ENCODE measurements at places on chromosomes 6 and 20.
A peak's percentile ranks its signal among the peaks of the same experiment; 100 is the strongest.

GRCh38 chr6:111750753-111751673 is 122.2 kb downstream of the FYN start:
- DNase-seq: no peak

DNA sequence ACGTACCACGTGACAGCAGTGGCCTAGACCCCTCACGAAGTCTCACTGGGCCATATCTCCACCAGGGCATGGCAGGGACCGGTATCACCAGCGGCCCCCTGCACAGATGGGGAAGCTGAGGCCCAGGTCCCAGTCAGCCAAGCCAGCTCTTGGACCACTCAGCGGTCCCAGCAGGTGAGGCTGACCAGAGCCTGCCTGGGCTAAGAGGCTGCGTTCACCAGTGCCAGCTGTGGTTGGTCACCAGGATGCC is 2.6 kb upstream of the MRGBP start:
- no peak for DNase-seq

- peak; percentile 73 for DNase-seq
Observed at GRCh38 chr6:11785415-11785773, 6.8 kb upstream of the ADTRP start.

DNA sequence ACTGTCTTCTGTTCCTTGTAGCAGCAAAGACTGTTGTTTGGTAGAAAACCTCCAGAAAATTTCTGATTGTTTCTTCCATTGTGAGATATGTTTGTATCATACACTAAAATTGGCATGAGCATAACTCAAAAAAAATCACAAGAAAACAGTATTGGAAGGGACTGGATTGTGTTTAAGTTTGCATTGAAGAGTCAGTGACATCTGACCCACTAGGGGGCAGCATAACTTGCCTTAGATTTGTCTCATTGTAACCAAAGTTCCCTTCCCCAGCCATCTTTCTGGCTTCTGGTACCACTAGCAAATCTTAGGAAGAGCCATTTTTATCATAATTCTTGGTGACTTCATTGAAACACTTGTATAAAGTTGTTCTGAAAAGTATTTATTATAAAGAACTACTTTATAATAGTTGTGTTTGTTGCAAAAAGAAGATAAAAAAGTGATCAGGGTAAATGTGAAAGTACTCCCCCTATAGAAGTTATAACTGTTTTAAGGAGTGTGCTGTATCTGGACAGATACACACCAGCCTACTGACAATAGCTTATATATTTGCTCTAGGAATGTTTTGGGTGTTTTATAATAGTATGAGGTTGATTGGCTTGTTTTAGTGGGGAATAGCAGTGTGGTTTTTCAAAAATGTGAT is 7.7 kb downstream of the CSTF1 start:
- peak; percentile 31 for DNase-seq

GRCh38 chr20:51862796-51863195 is 60.5 kb upstream of the SALL4 start:
- DNase-seq: no peak

GRCh38 chr6:84597238-84597875 is 167.0 kb downstream of the TBX18 start:
- no peak for DNase-seq

DNA sequence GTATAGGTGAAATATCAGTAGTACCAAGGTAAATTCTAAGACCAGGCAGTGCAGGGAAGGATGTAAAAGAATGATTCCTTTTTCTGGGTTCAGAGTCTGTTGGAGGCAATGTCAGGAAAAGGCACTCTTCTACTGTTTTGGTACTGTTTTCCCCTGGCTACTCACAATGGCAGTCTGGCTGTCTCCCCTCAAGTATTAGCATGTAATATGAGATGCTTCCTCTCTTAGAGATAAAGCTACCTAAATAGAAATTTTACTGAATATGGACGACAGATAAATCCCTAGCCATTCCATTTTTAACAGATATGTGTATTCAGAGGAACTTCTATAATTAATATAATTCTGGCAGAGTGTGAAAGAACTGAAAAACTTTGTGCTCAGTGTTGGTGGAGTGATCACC is 3.5 kb downstream of the RNF8 start:
- DNase-seq: no peak

DNA sequence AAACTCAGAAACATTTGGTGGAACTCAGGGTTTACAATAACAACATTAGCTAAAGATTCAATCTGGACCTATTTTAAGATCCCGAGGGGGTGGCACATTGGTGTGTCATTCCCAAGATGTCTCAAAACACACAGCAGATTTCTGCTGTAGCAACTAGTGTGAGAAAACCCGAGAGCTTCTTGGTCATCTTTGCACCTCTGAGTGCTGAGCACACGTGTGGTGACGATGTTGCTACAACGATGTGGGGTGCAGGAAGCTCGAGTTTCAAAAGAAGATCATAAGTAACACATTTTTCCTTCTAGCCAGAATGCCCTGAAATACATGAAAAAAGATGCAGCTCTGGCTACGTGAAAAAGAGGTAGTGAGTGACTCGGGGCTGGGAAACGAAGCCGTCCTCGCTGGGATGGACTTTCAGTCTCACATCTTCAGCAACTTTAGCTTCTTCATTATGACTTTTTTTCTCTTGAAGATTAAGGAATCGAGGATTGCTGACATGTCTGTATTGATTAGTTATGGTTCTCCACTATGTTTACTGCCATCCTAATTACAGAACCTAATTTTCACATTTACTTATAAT is 1.5 kb downstream of the RAMACL start:
- DNase-seq: no peak

DNA sequence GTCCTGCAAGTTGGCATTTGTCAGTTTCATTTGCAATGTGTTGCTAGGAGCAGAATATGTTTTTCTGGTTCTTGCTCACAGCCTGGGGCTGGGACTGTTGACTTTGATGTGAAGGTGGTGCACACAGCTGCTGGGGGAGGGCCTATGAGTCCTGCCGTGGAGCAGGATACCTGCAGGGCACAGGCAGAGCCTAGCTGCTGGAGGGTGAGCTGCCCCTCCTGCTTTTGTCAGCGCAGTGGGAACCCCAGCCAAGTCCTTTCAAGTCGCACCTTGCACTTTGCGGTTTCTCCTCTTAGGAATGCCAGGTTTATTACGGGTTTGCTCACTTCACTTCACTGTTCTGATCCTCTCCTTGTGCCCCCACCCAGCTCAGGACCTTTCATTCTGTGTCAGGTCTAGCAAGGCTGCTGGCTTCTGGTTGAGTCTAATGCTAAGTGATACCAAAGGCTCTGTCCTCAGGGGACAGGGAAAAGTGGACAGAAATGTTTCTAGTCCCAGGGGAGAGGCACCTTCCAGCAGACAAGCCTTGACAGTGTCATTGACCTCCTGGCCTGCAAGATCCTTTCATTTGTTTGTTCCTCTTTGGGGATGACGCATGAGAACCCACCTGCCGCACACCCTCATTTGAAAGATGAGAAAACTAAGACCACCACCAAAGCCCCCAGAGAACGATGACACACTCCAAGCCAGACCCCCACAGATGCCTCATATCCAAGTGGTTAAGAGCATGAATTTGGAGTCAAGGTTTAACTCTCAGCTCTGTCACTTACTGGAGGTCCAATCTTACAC is 2.7 kb upstream of the SPO11 start:
- no peak for DNase-seq

DNA sequence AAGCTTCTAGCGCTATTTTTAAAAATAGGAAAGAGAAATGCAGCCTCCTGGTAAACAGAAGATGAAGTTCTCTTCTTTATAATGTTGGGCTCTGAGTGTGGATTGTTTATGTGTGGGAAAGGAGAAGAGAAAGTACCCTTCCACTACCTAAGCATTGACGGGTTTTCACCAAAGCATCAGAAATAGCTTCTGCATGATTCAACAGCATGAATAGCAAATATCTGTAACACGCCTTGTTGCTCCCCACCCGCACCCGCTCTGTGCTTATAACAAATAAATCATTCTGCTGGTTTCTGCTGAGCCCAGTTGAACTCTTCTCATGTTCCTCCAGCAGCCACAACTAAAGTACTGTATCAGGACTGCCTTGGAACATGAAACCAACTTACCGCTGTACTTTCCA is 20.7 kb downstream of the TXLNB start:
- DNase-seq: no peak

- DNase-seq: no peak
Observed at GRCh38 chr6:137802408-137803182, 64.5 kb upstream of the TNFAIP3 start.

DNA sequence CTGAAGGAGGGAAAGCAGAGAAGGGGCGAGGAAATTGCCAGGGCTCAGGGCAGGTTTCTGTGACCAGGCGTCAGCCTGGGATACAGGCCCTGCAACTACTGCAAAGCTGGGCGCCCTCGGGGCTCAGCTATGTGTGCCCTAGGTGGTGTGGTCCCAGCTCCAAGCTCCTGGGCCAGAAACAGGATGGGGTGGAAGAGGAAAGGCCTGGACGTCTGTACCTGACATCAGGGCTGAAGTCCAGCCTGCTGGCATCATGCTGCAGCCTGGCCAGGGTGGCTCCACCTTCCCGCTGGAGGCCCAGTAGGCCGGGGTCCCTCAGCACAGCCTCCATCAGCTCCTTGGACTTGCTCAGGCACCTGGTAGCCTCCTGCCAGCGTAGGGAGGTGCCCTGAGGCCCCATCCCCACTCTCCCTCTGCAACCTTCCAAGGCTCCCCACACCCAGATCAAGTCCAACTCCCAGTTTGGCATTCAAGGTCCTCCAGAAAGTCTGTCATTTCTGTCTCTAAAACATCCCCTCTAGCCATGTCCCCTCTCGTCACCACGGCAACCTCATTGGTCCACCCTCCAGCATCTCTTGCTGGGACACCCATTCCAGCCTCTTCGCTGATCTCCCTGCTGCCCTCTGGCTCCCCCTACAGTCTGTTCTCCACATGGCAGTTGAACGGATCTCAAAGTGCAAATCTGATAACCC is 38.2 kb downstream of the KIAA1755 start:
- no peak for DNase-seq

DNA sequence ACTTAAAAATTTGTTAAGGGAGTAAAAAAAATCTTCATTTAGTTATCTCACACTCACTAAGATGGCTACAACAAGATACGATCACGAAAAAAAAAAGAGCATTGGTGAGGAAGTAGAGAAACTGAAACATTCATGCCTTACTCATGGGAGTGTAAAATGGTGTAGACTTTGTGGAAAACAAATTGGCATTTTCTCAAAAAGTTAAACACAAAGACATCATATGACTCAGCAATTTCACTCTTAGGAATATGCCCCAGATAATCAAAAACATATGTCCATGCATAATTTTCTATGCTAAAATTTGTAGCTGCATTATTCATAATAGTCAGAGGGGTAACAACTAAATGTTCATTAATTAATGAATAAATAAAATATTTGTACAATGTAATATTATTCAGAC is 120.9 kb upstream of the IRAK1BP1 start:
- no peak for DNase-seq

DNA sequence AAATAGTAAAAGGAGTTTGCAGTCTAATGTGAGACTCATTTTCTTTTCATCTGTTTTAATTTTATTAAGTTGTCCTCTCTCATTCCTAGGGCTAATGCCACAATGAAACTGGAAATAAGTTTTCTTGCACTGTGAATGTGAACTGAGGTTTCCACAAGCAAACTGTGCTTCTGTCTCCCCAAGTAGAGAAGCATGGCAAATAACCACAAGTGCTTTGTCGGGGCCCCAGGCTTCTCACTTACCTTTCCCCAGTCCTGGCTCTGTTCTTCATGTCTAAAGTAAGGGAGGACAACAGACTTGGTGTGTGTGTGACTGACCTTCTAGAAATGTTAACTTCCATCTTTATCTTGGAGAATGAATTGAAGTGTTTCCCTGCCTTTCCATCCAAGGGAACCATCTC is 80.8 kb downstream of the CBFA2T2 start:
- no peak for DNase-seq

DNA sequence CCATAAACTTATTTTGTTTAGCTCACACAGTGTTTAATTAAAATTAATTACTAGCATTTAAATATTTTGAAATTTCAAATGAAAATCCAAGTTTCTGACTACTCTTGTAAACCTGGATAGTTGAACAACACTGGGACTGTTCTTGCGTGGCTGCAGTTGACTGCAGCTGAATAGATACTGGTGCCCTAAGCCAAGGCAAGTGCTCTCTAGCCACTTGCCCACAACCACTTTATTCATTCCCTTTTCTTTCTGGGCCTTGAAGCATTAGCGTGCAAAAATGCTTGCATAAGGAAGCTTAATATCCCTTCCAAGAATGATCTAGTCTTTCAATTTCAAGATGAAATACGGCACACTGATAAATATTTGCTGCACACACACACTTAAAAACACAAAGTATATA is 676.0 kb upstream of the MARCKS start:
- DNase-seq: no peak

DNA sequence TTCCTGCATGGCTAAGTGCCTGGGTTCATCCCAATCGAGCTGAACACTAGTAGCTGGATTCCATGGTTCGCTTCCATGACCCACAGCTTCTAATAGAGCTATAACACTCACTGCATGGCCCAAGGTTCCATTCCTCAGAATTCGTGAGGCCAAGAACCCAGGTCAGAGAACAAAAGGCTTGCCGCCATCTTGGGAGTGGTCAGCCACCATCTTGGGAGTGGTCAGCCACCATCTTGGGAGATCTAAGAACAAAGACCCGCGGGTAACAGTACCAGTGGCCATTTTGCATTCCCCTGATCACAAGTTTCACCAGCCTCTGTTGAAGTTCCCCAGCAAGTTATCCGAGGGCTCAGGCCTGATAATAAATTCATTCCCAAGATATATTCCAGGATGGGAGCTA is 179.6 kb downstream of the LMBRD1 start:
- DNase-seq: no peak

- DNase-seq: no peak
Observed at GRCh38 chr6:148186916-148187315, 155.7 kb upstream of the SASH1 start.

GRCh38 chr6:125022391-125022989 is 60.3 kb downstream of the RNF217 start:
- DNase-seq: no peak

- no peak for DNase-seq
Observed at GRCh38 chr6:146876271-146877151, 277.7 kb downstream of the ADGB start.

- DNase-seq: no peak
Observed at GRCh38 chr20:62367136-62367632, at the start of gene LAMA5. Gene LAMA5, minus strand, starts transcription at chr20:62367312. Its CDS starts 67 bp downstream, at chr20:62367245.

DNA sequence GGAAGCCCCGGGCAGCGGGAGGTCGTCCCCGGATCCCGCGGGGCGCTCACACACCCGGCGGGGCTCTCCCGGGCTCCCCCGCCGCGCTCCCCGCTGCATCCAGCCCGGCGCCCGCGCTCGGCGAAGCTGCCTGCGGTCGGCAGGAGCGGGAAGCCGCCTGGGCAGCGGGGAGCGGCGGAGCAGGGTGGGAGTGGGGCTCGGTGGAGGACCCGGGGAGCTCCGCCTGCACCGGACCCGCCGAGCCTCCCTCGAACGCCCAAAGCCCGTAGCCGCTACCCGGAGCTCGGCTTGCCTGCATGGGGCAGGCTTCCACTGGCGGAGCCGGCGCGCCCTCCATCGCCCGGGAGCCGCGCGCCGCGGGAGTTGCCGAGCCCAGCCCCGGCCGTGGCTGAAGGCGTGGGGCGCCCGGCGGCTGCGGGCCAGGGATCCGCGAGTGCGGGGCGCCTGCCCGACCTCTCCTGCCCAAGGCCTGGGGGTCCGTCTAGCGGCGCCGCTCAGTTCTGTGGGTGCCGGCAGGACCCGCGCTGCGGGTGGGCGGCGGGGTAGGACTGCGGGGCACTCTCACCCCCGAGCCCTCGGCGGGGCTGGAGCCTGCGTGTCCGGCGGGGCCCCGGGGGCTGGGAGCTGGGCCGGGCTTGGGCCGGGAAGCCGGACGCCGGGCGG is 671 bp downstream of the CDH4 start:
- no peak for DNase-seq
